ENCODE measurements at places on chromosomes 1 and 21.

DNA sequence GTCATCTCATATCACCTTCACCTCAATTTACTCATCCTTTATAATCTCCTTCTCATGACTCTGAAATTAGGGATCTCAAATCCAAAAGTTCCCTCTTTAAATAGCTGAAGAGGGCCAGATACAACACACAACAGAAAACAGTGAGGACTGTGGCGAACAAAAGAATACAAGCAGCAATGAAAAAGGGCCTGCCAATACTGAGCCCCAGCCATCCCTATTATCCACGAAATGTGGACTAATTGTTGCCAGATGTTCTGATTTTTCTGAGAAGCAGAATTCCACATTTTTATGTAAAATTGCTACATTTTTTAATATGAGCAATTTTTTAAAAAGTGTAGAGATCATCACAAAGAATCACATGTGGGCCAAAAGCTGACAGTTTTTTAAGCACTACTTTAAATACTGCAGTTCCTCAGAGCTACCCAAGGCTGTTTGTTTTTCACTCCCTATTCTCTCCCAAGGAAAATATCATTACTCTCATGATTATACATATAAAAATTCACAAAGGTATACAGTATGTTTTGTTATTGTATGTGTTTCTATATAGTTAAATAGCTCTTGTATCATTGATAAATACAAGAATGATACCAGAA is 90.0 kb downstream of the ASH1L start:
- peak; percentile 42 for DNase-seq

DNA sequence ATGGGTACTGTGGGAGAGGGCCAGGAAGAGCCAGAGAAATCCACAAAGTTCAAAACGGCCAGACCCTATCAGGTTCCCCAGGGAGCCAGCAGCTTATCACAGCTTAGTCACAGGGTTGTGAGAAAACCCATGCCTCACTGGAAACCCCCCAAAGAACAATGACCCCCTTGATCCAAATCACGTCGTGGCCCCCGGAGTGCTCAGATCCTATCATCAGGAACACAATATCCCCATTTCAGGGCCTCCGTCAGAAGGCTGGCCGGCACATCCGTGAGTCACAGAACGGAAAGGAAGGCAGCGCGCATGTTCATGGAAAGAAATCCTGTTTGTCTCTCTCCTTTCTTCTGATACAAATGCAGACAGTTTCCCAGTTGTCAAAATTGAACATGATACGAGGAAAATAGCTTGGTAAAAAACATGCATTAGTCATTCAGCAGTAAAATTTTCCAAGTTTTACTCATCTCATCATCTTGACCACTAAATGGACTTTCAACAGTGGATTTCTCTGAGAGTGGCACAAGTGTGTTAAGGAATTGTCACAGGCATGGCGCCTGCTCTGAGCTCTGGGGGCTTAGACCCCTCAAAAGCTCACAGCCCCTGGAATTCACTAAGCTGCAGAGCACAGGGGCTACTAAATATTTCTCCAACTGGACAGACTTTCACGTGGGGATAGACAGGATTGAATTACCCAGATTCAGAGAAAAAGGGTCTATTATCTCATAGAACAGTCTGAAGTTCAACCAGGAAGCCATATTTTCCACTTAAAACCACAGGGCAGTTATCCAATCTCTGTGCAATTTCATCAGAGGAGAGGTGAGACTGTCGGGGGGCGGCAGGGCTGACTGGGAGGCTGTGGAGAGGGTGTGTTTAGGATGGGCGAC is 124.8 kb downstream of the RIPK4 start:
- peak; percentile 51 for DNase-seq

DNA sequence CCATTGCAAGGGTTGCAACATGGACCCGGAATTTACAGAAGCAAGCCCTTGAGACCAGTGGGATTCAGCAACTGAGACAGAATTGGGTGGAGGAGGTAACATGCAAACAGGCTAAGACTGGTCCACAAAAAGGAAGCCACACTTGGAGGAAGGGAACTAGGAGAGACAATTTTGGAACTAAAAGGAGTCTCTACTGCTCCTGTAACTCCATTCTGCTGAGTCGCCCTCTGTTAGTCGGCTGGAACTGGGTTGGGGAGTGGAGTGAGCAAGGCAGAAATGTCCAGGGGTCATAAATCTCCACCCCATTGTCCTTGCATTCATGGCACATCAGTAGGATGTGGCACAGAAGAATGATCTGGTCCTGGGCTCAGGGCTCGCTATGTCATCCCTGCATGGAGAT is 5.1 kb downstream of the LAMB3 start:
- no peak for DNase-seq

DNA sequence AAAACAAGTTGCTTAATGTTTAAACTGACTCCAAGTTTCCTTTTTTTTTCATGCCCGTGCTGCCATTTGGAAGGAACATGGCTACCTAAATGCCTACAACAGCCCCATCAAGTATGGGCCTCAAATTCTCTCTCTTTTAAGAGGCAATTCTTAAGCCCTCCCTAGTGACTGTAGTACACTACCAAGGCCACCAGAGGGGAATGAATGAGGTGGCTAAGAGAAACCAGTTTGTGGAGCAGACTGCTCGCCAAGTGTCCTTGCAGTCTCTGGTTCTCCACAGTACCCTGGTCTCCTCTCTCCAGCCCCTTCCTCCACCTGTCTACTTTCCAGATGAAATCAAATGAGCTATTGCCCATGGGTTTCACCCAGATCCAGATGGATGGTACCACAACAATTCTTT is 1809.6 kb downstream of the BRINP3 start:
- no peak for DNase-seq

- peak; percentile 86 for DNase-seq
Observed at GRCh38 chr21:14259747-14260146, 43.8 kb downstream of the RBM11 start.

GRCh38 chr1:184223216-184223615 is 163.6 kb upstream of the C1orf21 start:
- peak; percentile 28 for DNase-seq

DNA sequence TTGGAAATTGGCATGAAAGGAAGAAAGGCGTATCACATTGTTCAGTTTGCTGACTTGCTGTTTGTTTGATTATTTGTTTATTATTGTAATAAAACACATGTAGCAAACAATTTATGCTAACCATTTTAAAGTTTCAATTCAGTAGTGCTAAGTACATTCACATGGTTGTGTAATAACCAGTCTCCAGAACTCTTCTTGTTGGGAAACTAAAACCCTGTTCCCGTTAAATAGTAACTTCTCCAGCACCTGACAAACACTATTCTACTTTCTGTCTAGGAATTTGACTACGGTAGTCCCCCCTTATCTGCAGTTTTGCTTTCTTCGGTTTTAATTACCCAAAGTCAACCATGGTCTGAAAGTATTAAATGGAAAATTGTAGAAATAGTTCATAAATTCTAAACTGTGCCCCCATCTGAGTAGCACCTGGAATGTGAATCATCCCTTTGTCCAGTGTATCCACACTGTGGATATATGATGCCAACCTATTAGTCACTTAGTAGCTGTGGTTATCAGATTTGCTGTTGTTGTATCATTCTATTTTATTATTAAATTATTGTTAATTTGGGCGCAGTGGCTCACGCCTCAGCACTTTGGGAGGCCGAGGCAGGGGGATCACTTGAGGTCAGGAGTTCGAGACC is 5.5 kb downstream of the MORC3 start:
- no peak for DNase-seq

- no peak for DNase-seq
Observed at GRCh38 chr1:175757381-175758015, 14.1 kb upstream of the TNR start.

GRCh38 chr1:38775175-38775845 is 84.3 kb downstream of the RRAGC start:
- DNase-seq, result no peak

DNA sequence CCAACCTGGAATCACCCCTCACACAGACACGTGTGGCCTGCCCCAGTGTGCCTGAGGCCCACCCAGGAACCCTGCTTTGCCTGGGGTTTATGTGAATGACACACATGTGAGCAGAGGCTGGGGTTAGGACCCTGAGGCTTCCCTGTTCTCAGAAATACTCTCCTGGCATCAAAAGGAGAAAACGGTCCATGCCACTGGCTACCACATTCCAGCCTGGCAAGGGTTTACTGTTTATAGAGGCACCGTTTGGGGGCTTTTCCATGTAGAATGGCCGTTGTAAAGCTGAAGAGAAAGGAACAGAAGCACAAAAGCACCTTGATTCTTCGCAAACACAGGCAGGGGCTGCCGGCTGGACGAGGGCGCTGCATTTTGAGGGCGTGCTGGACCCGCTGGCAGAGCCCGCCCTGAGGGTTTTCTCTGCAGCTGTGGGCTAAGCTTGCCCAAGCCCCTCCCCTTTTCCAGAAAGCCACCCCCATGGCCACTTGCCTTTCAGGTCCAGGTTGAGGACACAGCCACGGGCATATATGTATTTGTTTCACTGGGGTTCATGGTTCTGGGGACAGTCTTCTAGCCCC is 13.0 kb downstream of the TFF3 start:
- no peak for DNase-seq

GRCh38 chr1:150809651-150810050 is 1.6 kb upstream of the CTSK start:
- no peak for DNase-seq

DNA sequence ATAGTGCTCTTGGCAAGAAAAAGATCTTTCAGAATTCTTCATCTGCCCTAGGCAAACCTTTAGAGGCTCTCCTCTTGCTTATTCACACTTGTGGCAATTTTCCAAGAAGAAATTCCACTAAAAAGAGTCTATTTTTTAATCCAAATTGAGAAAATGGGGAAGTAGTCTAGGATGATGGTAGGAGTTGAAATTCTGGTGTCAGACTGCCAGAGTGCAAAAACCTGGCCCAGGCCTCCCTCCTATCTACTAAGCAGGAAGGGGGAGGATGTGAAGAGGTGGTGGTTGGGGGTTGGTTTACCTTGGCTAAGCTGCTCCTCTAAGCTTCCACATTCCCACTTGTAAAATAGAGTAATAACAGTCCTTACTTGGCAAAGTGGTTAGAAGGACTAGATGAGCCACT is 120.6 kb upstream of the KCNJ15 start:
- no peak for DNase-seq

DNA sequence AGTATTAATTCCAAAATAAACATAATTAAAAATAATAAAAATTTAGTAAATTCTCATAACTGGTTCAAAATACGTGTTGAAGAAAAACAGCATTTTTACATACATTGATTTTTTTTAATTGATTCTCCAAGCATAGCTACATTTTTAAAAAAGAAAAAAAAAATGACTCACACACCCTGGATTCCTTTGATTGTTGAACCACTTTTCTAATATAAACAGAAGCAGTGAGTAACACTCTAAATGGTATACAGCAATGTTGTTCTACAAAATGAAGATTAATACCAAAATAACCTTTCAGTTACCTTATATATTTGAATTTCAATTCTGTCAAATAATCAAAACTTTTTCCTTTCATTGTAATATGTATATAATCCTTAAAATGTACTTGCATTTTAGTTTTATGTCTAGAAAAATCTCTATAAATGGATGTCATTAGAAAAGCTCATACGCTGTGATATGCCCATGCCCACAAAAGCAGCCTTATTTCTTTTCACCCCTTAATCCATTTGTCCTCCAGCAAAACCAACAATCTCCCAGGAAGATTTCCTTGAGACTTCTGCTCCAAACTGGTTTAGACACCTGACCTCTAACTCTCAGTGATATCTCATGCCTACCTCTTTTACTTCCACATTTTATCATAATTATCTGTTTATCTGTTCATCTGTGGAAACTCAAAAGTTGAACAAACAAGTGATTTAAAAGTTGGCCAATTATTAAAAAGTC is 246.4 kb upstream of the NR5A2 start:
- no peak for DNase-seq

- DNase-seq, result no peak
Observed at GRCh38 chr1:39566441-39567137, 10.0 kb downstream of the PABPC4 start.

DNA sequence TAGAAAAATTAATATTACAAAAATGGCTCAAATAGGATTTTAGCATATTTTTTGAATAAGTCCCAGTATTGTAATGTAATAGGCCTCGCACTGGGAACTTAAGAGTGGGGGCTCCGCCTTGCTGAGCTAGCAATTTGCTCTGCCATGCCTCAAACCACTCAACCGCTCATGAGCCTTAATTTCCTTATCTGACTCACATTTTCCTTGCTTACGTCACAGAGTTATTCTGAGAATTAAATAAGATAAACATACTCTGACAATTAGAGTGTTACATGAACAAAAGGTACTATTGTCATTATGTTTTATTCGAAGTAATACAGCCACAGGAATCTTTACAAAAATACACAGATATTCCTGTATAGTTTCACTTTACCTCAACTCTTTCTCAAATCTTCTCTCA is 108.1 kb downstream of the SLC44A5 start:
- no peak for DNase-seq

Data from Ammon's horn (tissue), 1 donor.